ENCODE measurements at places on chromosomes 16 and 17.

DNA sequence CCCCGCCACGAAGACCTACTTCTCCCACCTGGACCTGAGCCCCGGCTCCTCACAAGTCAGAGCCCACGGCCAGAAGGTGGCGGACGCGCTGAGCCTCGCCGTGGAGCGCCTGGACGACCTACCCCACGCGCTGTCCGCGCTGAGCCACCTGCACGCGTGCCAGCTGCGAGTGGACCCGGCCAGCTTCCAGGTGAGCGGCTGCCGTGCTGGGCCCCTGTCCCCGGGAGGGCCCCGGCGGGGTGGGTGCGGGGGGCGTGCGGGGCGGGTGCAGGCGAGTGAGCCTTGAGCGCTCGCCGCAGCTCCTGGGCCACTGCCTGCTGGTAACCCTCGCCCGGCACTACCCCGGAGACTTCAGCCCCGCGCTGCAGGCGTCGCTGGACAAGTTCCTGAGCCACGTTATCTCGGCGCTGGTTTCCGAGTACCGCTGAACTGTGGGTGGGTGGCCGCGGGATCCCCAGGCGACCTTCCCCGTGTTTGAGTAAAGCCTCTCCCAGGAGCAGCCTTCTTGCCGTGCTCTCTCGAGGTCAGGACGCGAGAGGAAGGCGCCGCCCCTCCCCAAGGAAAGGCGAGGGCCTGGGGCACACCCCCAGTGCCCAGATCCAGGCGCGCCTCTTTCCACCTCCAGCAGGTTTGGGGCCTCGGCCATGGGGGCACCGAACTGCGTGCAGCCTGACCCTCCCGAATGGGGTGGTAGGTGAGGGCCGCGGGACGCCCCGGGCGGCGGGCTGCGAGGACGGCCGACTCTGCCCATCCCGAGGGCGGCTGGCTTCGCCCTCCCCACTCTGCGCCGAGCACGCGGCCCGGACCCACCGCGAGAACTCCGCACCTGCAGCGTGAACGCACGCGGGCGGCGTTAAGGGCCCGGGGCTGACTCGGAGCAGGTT, 664 bp downstream of the HBQ1 start:
- no peak for DNase-seq

DNA sequence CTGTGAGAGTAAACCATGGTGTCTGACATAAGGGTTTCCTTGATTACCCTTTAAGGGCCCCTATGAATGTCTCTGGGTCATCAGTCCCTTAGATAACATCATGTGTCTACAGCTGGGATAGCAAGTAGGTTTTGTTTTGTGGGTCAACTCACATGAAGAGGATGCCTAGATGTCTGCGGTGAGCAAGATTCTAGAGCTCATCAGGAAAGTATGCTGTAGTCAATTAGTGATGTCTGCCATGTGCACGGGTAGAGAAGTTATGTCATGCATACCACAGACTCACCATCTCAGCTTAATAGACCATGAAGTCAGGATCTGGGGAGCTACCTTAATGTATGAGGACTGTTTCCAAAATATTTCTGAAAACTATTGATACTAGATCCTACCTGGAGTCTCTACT, 57.5 kb downstream of the CDH13 start:
- DNase-seq: no peak

DNA sequence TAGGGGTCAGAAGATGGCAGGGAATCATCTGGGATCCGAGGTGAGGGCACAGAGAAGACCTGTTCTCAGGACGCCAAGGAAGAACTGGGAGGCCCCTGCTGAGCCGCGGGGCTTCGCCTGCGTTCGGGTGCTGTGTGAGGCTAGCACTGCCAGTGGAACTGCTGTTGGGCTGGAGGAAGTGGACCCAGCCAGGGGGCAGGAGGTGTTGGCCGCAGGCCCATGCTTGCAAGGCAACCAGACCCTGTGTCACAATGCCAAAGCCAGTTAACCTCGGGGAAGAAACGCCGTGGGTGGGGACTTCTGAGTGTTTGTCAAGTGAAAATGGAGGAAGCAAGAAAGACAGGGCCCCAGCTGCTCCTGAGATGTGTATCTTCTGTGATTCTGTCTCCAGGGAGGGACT, 185.5 kb downstream of the LGALS9B start:
- no peak for DNase-seq

- no peak for DNase-seq
These were observed 724.8 kb downstream of the CDH11 start for GRCh38 chr16:64397042-64397441.

- no peak for DNase-seq
These were observed 84.7 kb downstream of the PLCG2 start for GRCh38 chr16:81863630-81864352.

GRCh38 chr17:80145076-80146075, 1.6 kb downstream of the EIF4A3 start:
- no peak for DNase-seq

DNA sequence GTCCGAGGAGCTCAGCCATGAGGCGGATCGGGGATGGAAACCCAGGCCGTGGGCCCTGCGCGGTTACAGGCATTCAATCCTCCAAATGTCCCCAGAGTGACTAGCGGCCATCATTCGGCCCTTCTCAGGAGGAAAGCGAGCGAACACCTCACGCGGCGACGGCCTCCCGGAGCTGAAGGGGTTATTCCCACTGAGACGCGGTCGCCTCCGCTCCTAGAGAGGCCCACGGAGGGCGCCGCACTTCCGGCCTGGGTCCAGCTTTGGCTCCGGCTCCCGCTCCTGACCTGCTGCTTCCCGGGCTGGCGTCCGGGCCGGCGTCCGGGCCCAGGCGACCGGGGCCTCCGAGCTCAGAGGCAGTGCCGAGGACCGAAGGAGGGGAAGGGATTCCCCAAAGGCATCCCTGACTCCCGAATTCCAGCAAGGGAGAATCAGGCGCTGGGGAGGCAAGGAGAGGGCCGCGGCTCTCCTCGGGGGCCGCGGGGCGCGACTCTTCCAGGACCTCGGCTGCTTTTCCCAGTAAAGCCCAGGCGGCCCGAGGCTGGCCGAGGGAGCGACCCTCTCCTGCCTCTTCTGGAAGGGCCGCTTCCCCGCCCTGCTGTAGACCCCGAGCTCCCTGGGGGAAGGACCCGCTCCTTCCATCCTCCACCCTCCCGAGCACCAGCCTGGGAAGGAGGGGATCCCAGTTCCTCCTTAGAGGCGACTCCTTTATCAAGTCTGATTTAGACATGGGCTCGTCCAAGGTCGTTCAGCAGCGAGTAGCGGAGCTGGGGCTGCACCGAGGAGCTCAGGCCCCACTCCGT, 18.6 kb upstream of the ZNF629 start:
- no peak for DNase-seq

GRCh38 chr17:19320876-19321275, 41.6 kb downstream of the B9D1 start:
- DNase-seq: no peak

DNA sequence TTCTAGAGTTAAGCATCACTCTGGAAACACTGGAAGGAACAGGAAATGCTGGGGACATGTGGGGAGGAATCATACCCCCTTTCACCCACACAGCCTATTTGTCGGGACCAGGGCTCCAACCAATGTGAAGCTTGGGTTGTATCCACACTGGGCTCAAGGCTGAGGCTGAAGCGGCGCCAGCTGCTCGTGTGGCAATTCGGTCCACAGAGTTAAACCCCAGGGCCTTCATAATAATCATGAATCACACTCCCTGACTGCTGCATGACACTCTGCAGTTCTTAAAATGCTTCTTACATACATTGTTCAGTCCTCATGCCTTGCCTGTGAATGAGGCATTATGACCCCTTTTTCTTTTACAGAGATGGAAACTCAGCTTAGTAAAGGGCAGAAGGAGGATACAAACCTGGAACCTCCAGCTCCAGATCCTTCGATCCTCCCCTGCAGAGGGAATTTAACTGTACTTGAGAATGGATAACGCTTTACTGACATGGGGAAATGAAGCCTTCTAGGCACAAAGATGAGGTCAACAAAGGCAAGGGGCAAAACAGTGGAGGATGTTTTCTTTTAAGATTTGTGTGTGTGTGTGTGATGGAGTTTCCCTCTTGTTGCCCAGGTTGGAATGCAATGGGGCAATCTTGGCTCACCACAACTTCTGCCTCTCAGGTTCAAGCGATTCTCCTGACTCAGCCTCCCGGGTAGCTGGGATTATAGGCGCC, 72.7 kb downstream of the SOX9 start:
- no peak for DNase-seq

GRCh38 chr17:42120161-42120769, 902 bp downstream of the KAT2A start:
- DNase-seq: no peak

DNA sequence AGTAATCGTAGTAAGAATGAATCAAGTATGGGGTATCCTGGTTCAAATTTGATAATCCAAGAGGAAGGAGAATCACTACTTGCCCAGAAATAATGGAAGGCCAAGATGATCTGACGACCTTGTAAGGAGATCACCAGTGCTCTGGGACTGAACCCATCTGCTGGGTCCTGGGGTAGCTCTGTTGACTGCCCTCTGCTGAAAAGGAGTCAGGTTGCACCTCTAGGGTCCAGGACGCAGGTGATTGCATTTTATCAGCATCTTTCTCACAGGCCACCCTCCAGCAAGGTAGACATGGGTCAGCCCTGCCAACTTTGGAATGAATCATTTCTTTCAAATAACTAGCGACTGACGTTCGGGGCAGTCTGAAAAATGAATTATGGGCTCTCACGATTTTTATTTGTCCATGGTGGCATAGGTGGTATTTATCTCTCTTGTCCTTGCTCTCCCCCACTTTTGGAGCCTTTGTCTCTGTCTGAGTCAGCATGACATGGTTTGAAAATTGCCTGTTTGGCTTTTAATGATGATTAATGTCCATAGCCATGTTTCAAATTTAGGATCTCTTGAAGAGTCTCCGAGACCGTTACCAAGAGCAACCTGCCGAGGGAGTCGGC, 163.7 kb downstream of the MSI2 start:
- no peak for DNase-seq

DNA sequence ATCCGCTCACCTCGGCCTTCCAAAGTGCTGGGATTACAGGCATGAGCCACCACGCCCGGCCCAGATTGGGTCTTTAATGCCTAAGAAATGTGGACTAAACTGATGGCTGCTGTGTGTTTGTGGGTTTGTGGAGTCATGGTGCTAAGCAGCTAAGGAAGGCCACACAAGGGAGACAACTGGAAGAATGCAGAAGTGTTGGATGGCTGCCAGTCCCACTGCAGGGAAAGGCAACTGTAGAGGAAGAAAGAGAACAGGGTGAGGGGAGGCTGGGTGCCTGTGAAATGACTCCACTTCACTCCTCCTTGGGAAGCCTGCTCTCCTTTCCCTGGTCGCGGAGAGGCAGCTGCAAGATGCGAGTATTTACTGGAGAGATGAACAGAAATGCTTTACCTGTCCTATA, 23.5 kb upstream of the SIAH1 start:
- DNase-seq: no peak

- DNase-seq: no peak
These were observed 486 bp downstream of the ZNF785 start for GRCh38 chr16:30585022-30585399.

- no peak for DNase-seq
These were observed 2.3 kb downstream of the PIEZO1 start for GRCh38 chr16:88782454-88783390.

- DNase-seq: no peak
These were observed 219.7 kb upstream of the SDK2 start for GRCh38 chr17:73863761-73864535.

- no peak for DNase-seq
These were observed 360.1 kb upstream of the CDH11 start for GRCh38 chr16:65481956-65482355.
